ENCODE measurements at places on chromosomes 5 and 9.

GRCh38 chr5:87777877-87778276 lies 365.1 kb upstream of the CCNH start:
- no peak for DNase-seq

GRCh38 chr9:128805661-128806060 lies 12.6 kb upstream of the ENDOG start:
- DNase-seq: no peak

DNA sequence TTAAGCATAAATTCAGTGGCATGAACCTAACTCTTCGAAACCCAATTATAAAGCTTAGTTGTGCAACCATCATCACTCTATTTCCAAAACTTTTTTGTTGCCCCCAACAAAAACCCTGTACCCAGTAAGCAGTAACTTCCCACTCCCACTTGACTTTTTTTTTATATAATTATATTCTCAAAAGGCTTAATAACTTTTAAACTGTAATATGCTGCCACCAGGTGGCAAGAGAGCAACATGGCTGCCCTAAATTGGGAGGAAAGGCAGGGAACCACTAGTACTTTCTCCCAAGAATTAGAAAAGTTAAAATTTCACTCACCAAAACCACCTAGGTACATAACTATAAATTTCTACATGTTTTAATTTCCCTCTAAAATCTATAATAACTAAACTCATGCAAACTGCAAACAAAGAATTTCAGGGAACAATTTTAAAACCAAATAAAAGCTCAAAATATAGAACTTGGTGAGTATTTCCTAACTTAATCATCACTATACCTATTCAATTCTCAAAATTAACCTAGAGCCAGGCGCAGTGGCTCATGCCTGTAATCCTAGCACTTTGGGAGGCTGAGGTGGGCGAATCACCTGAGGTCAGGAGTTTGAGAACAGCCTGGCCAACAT lies 50.2 kb upstream of the RNF38 start:
- peak; percentile 13 for DNase-seq

- DNase-seq: no peak
Measured at GRCh38 chr9:88418715-88419540, 30.7 kb downstream of the SPIN1 start.

GRCh38 chr5:18314192-18314778 lies 680.0 kb downstream of the TAF11L14 start:
- no peak for DNase-seq

- no peak for DNase-seq
Measured at GRCh38 chr5:66894480-66895240, 298.5 kb downstream of the MAST4 start.

GRCh38 chr9:86043999-86044398 lies 55.4 kb downstream of the GOLM1 start:
- no peak for DNase-seq

DNA sequence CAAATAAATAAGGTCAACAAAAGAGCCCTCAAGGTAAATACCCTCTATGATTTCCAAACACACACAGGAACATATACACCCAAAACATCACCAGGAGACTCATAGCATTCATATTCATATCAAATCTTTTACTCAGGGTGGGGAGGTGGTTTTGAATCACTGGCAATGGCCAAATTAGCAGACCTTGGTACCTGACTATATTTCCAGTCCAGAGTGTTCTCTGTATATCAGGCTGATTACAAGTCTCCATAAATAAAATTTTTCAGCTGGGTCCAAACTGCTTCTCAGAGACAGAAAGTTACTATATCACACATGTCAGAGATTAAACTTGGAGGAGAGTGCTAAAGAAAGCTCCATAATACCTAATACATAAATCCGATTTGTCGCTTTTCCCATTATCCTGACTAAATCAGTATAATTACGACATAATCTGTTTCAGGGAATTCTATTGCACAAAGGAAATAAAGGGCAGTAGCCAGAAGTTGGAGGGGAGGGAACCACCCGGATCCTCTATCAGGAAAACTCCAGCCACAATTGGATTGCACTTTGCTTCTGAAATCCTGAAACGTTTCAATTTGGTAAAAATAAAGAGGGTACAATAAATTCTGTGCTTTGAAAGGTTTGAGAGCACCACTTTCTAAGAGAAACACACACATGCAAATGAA lies 7.0 kb upstream of the GOLGA1 start:
- no peak for DNase-seq

- no peak for DNase-seq
Measured at GRCh38 chr9:27817747-27818146, 244.5 kb upstream of the C9orf72 start.

GRCh38 chr5:176817841-176818377 lies 7.5 kb downstream of the UNC5A start:
- peak; percentile 11 for DNase-seq

- DNase-seq: no peak
Measured at GRCh38 chr9:68513981-68514380, 26.7 kb downstream of the TMEM252 start.

- no peak for DNase-seq
Measured at GRCh38 chr5:151023651-151024050, 3.3 kb downstream of the GPX3 start.

- no peak for DNase-seq
Measured at GRCh38 chr9:1179366-1179765, 129.2 kb downstream of the DMRT2 start.

DNA sequence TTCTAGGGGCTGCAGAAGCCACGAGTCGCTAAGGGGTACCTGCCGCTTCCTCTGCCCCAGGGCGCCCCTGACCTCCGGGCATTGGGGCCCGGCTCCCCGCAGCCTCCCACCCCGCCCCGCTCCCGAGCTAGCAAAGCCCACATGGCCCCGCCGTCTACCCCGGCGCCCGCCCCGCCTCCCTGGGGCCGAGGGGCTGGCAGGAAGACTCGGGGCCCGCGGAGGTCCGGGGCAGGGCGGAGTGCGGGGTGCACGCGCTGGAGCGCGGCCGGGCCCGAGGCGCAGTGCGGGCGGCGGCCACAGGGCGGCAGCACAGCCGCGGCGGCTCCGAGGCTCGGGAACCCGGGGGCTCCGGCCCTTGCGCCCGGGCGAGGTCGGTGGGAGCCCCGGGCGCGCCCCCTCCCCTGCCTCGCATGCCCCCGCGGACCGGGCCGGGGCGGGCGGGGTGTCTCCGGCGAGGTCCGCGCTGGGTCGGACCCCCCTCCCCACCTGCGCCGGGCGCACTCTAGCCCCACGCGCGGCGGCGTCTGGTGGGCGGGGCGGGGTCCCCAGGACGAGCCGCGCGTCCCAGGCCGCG lies 6.7 kb downstream of the NRARP start:
- DNase-seq: no peak

GRCh38 chr9:76526026-76526425 lies 67.0 kb downstream of the GCNT1 start:
- DNase-seq: no peak

GRCh38 chr9:16316911-16317817 lies 553.3 kb downstream of the BNC2 start:
- DNase-seq: no peak

DNA sequence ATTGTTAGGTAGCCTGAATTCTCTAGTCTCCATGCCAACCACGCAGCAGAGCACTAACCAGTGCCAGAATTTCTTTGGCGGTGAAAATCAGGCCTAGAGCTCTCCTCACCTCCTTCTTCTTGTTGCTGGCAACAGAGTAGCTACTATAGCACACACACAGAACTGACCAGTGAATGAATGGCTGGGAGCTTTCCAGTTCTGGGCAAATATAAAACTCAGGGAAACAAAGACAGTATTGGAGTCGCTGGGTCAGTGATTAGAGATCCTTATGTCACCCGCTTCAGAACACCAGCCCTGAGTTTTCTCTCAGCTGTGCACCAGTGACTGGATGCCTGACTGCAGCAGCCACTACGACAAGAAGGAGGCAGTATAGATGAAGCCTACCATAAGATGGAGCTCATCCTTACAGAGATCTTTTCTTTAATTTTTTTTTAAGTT lies 26.9 kb upstream of the FEM1C start:
- DNase-seq: no peak

DNA sequence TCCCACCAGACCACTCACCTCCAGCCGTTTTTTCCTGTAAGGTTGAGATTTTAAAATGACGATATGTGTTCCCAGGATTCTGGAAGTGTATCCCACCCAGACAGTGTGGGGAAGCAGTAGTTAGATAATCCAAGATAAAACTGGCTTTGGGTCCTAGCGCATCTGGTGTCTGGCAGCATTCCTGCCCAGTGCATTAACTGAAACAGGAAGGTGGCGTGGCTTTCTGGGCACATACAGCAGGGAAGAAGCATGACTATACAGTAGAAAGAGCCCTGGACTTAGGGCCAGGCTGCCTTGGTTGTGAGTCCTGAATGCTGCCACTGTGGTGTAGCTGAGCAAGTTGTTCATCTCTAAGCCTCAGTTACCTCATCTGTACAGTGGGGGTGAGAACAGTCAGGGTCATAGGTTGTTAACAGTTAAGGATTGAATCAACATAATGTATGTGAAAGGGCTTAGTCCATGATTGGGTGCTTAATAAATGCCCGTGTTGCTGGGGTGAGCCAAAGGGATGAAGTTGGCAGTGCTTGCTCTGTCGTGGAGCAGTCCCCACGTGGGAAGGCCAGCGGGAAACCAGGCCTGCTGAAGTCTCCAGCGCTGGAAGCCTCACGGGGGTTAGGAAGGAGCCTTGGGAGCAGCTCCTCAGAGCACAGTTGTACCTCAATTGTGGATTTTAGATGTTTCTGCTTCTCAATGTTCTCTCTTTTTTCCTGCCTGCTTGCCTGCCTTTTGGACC lies 18.0 kb downstream of the CLTA start:
- DNase-seq: no peak

DNA sequence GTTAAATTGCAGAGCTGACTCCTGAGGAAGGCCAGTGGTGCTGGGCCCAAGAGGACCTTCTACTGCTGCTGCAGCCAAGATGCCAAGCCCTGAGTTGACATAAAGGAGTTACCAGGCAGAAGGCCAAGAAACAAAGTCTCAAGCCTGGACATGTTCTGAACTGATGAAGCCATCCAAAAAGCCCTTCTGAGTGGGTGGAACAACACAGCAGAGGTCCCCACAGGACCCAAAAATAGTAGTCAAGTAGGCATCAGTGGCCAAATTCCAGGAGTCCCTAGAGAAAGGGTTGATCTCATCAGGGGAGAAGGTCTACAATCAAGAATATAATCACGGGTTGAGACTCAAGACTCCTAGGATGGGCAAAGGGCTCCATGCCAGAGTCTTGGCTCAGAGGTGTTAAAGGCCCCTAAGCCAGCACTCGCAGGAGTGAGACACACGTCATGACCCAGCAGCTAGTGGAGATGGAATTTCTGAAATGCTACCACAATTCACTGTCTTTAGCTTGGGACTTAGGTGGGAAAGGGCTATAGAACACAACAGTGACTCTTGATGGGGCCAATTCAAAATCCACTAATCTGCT lies 119.7 kb downstream of the FANCC start:
- no peak for DNase-seq

- no peak for DNase-seq
Measured at GRCh38 chr9:125099816-125100215, 43.5 kb downstream of the SCAI start.

Measured in NCI-H526 treated with DMSO at 0.1 percent for 48 hours (cell line).